ENCODE measurements at places on chromosomes 11 and 22. TPM values are rescaled to one million over a fixed set of nuclear protein-coding genes. Genes with fewer than 3 reads are reported as not detected.

RIMBP3B gene
- total RNA-seq = 0.51 TPM

OR52A1 gene
- total RNA-seq = not detected

OR4D5 gene
- total RNA-seq = not detected

PRAME gene
- total RNA-seq = 115 TPM

SCGB1C1 gene
- total RNA-seq = not detected
